ENCODE measurements at places on chromosomes 4 and X.
A peak's percentile ranks its signal among the peaks of the same experiment; 100 is the strongest.

GRCh38 chrX:68838571-68838910 lies 9.7 kb downstream of the EFNB1 start:
- no peak for DNase-seq

GRCh38 chr4:95388911-95389310 lies 159.9 kb downstream of the UNC5C start:
- no peak for DNase-seq

- no peak for DNase-seq
Observed at GRCh38 chr4:25878676-25879075, 15.9 kb upstream of the SEL1L3 start.

GRCh38 chr4:185546335-185546734 lies 11.0 kb upstream of the PDLIM3 start:
- no peak for DNase-seq

DNA sequence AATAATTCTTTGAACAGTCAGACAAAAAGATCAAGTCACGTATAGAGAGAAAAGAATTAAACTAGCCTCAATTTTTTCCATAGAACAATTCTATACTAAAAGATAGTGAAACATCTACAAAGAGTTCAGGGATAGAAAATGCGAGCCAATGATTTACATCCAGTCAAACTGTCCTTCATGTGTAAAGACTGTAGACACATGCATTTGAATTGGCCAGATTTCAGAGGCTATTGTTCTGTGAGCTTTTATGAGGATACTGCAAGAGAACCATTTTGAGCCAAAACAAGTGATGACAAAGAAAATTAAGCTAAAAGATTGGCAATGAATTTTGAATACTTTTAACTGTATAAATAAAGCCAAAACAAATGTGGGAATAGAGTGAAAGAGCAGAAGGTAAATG lies 1230.3 kb downstream of the RPA4 start:
- no peak for DNase-seq

DNA sequence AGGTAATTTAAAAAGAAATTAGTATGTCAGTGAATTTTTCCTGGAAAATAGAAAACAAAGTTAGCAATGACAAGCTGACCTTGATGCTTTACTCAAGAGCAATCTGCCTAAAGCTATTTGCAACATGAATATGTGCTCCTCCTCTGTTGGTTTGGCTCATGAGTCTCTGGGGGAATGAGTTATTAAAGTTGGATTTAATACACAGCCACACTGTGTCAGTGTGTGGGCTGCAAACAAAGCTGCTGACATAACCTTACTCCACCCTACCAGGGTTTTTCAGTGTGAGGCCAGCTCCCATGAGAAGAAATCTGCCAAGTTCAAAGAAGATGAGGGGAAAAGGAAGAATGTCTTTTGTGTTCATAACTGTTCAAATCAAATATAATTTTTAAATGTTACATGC lies 280.5 kb downstream of the TLL1 start:
- no peak for DNase-seq

- no peak for DNase-seq
Observed at GRCh38 chr4:106149911-106150310, 166.1 kb downstream of the TBCK start.

GRCh38 chr4:140926672-140927071 lies 170.5 kb upstream of the TBC1D9 start:
- no peak for DNase-seq

DNA sequence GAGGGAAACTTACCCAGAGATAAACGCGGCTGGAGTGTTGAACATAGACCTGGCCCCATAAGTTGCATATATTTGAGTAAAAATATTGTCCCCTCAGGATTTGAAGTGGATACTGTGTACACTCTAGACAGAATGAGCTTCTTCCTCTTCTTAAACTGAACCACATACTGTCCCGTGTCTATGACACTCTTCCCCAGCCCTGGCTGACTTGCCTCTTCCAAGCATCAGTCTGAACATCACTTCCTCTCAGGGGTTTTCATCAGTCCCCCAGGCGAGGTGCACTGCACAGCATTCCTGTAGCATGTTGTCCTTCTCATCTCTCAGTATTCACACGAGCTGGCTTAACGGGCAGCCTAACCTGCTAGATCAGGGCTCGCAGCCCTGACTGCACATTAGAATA lies 80.5 kb upstream of the TMEM150C start:
- no peak for DNase-seq

DNA sequence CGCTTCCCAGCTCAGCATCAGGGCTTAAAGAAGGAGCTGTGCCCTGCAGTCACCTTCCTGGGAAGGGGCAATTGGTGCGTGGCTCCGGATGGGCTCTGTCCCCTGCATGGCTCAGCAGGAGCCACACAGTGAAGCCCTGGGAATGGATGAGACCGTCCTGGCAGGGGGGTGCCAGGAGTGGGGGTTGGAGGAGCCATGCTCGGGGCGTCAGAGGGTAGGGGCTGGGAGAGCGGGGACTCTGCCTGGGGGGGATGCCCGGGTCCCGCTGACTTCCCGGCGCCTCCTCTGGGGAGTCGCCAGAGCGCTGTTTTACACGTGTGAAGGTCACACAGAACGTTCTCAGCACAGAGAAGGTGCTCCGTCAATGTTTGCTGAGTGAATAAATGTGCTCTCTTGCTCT lies 184.1 kb downstream of the AFAP1 start:
- DNase-seq, result no peak

GRCh38 chrX:23451266-23451665 lies 116.6 kb downstream of the PTCHD1 start:
- DNase-seq, result no peak

- no peak for DNase-seq
Observed at GRCh38 chrX:139483699-139484098, 46.8 kb upstream of the F9 start.

- DNase-seq, result peak; percentile 76
Observed at GRCh38 chr4:89836897-89837384, at the start of gene SNCA. Gene SNCA (minus strand): TSS chr4:89837161. CDS start chr4:89835667, 1,494 bp downstream.

DNA sequence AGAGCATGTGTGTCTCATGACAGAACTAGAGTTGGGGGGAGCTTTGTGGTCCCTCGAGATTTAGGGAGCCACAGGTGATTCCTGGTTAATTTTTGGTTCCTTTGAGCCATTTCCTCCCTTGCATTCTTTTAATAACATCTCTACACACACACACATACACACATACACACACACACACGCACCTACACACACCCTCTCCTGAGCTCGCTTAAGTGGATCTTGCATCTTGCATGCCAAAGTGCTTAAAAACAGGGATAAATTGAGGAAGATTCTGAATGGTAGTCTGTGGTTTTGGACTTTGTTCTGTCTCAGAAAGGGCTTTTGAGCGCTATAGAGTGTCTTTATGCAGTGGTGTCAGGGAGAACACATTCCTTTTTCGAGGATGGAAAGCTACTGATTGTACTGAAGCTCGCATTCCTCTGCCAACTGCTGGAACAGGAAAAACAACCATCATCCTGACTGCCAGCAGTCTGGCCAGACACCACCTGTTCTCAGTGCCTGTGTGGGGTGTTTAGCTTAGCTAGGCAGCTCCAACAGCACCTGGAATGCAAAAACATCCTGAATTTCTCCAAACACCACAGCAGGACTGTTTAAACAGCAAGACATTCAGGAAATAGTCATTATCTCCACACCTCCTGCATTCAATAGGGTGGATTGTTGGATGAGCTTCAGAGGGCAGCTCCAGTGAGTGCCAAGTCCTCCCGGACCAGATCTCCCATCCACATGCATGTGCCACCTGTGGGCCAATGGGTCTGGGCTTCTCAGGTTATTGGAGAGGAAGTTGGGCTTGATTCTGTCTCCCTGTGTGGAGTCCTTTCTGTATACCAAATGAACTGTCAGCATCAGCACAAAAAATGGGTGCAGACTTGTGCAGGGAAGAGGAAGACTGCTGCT lies 21.9 kb upstream of the IGFBP7 start:
- DNase-seq, result peak; percentile 88

DNA sequence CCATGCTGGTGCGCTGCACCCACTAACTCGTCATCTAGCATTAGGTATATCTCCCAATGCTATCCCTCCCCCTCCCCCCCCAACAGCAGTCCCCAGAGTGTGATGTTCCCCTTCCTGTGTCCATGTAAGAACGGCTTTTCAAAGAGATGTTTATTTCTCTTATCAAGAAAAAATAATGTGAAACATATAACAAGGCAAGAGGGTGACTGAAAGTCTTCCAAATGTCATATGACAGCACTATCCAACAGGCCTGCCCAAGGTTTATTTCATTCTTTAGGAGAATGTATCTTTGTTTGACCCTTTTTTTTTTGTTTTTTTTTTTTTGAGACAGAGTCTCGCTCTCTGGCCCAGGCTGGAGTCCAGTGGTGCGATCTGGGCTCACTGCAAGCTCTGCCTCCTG lies 29.9 kb upstream of the REPS2 start:
- DNase-seq, result no peak

- no peak for DNase-seq
Observed at GRCh38 chr4:10105920-10106319, 10.7 kb downstream of the WDR1 start.

DNA sequence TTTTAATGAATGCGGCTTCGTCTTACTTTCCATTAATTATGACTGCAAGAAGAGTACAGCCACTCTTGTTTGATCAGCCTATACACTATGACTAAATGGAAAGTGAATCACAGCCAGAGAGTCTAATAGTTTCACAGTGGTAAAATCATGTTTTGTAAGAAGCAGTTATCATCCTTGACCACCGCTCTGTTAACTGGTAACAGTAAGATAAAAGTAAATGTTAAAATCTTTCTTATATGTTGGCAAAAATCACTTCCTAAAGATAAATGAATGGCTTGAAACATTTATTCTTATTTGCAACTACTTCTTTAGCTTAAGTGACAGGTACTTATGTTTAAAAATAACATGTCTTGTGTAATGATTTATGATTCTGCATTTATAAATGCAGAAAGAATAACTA lies 13.2 kb downstream of the GALNT7 start:
- no peak for DNase-seq

- no peak for DNase-seq
Observed at GRCh38 chr4:75736862-75737261, 12.5 kb downstream of the USO1 start.

- DNase-seq, result no peak
Observed at GRCh38 chr4:142535009-142535408, 311.1 kb downstream of the INPP4B start.

DNA sequence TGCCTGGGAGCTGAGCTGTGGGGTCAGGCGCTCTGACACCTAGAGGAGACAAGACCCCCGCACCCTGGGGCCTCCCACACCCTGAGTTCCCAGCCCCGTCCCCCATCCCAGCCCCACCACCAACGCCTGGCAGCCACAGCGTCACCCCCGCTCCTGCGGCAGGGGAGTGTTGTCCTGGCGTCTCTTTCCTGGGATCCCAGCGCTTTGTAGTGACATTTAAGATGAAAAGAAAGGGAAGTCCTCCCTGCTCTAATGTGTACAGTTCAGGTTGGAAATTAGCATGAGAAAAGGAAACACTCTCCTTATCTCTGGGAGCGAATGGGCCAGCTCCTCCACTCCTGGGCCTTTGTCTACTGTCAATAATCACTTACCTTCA lies 112.1 kb downstream of the FAM53A start:
- no peak for DNase-seq

- DNase-seq, result no peak
Observed at GRCh38 chr4:3307891-3308575, 15.2 kb downstream of the RGS12 start.
